Stimulated activated naive B cell treated with anti-CD40 and anti-IgM and Interleukin-4, amounts not matched to agents 10 μg/mL and 1 μg/mL and 100 μg/mL, for 72 hours (primary cell): ENCODE measurements at places on chromosomes 3 and 15.

DNA sequence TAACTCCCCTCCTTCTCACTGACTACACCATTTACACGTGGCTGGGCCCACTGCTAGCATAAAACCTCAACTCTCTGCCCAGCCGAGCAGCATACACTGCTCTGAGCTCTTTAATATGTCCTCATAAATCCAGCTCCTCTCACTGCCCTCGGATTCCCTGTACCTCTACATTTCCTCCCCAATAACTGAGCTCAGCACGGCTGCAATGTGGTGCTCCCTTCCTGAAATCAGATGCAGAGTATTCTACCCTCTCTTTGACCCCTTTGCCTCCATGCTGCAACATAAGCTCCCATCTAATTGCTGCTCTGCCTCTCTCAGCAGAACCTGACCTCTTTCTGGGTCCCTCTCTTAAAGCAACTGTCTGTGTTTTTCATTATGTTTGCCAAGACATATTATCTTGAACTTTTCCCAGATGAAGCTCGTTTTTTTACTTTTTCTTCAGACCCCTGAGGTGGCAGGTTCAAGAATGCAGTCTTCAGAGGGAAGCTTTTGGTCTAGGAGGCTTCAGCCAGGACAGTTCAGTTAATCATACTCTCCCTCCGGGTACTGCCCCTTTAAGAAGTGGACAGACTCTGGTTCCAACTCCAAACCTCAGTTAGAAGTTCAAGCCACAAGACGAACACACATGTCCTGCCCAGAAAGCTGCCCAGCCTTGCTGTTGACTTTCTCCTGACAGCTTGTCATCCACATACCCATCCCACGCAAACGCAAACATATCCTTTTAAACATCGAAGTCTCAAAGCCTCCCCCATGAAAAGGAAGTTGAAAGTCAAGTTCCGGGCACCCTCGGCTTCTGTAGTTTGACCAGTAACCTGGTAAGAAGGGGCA is 81.1 kb upstream of the NEO1 start:
- no peak for DNase-seq
- no peak overlapping the region for H3K27ac ChIP-seq
- no peaks in the 10 kb centered on the region for H3K4me1 ChIP-seq
- H3K27me3 ChIP-seq, result peaks cover 53% of the 10 kb centered on the region
- H3K36me3 ChIP-seq, result no peaks in the 10 kb centered on the region

DNA sequence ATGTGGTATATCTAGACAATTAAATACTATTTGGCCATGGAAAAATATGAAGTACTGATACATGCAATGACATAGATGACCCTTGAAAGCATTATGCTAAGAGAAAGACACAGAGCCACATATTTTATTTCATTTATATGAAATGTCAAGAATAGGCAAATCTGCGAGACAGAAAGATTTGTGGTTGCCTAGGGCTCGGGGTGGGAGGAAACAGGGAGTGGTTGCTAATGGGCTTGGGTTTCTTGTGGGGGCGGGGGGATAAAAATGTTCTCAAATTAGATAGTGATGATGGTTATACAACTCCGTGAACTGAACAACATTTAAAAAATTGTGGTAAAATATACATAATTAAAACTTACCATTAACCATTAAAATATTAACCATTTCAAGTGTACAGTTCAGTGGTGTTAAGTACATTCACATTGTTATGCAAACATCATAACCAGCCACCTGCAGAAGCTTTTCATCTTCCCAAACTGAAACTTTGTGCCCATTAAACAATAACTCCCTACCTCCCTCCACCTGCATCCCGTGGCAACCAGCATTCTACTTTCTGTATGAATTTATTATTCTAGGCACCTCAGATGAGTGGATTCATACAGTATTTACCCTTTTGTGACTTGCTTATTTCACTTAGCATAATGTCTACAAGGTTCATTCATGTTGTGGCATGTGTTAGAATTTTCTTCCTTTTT is 24.3 kb upstream of the ANP32A start:
- H3K27me3 ChIP-seq, result peaks cover 41% of the 10 kb centered on the region
- H3K36me3 ChIP-seq, result no peaks in the 10 kb centered on the region
- H3K27ac ChIP-seq, result no peak overlapping the region
- H3K4me3 ChIP-seq, result no peak overlapping the region

- H3K36me3 ChIP-seq, result no peaks in the 10 kb centered on the region
- H3K4me3 ChIP-seq, result no peak overlapping the region
- no peaks in the 10 kb centered on the region for H3K27me3 ChIP-seq
- no peaks in the 10 kb centered on the region for H3K4me1 ChIP-seq
These were observed 1105.4 kb downstream of the TUSC7 start for GRCh38 chr3:117814975-117815374.

GRCh38 chr3:114846252-114846651 is 300.8 kb downstream of the ZBTB20 start:
- no peak for DNase-seq
- no peak overlapping the region for H3K4me3 ChIP-seq
- no peak overlapping the region for H3K27ac ChIP-seq
- no peaks in the 10 kb centered on the region for H3K27me3 ChIP-seq

GRCh38 chr3:189334064-189334920 is 162.5 kb downstream of the TPRG1 start:
- H3K4me1 ChIP-seq, result no peaks in the 10 kb centered on the region
- no peak overlapping the region for H3K27ac ChIP-seq
- no peaks in the 10 kb centered on the region for H3K36me3 ChIP-seq
- H3K27me3 ChIP-seq, result peaks cover 22% of the 10 kb centered on the region
- no peak for DNase-seq

GRCh38 chr3:183281126-183281797 is 28.2 kb downstream of the B3GNT5 start:
- no peak overlapping the region for H3K27ac ChIP-seq
- H3K4me3 ChIP-seq, result no peak overlapping the region
- no peak for DNase-seq

DNA sequence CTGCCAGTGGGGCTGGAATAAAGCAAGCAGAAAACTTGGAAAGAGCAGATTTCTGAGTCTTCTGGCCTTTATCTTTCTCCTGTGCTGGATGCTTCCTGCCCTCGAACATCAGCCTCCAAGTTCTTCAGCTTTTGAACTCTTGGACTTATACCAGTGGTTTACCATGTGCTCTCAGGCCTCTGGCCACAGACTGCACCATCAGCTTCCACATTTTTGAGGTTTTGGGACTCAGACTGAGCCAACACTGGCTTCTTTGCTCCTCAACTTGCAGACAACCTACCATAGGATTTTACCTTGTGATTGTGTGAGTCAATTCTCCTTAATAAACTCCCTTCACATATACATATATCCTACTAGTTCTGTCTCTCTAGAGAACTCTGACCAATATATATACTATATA is 706.6 kb downstream of the NR2F2 start:
- no peaks in the 10 kb centered on the region for H3K4me1 ChIP-seq
- no peak for DNase-seq
- no peaks in the 10 kb centered on the region for H3K27me3 ChIP-seq
- H3K27ac ChIP-seq, result no peak overlapping the region

- H3K36me3 ChIP-seq, result peaks cover 2% of the 10 kb centered on the region
- peaks cover 26% of the 10 kb centered on the region for H3K4me1 ChIP-seq
- no peak overlapping the region for H3K4me3 ChIP-seq
These were observed 162.8 kb downstream of the SMAD6 start for GRCh38 chr15:66864871-66865281.

- no peaks in the 10 kb centered on the region for H3K4me1 ChIP-seq
- no peak overlapping the region for H3K4me3 ChIP-seq
- DNase-seq, result no peak
- H3K36me3 ChIP-seq, result peaks cover 2% of the 10 kb centered on the region
- no peak overlapping the region for H3K27ac ChIP-seq
These were observed 18.8 kb downstream of the EIF5A2 start for GRCh38 chr3:170889630-170890029.

DNA sequence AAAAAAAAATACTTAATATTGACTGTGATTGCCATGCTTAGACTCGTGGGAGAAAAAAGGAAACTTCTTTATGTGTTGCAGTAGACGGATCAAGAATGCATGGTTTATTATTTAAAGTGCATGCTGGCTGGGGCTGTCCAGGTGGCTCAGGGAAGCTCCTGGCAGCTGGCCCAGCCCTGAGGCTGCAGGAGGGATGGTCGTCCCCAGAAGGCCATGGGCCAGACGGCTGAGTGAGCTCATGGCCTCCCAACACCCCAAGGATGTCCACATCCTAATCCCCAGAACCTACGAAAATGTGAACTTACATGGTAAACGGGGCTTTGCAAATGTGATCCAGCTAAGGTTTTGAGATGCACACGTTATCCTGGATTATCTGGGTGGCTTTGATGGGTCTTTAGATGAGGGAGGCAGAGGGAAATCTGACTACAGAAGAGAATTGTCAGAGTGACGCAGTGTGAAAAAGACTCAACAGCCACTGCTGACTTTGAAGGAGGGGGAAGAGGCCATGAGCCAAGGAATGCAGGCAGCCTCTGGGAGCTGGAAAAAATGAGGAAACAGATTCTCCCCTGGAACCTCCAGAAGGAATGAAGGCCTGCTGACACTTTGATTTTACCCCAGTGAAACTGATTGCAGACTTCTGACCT is 29.8 kb downstream of the ADAMTS17 start:
- H3K4me1 ChIP-seq, result no peaks in the 10 kb centered on the region
- no peak overlapping the region for H3K4me3 ChIP-seq
- no peaks in the 10 kb centered on the region for H3K36me3 ChIP-seq
- no peak overlapping the region for H3K27ac ChIP-seq
- no peak for DNase-seq
- peaks cover 5% of the 10 kb centered on the region for H3K27me3 ChIP-seq

DNA sequence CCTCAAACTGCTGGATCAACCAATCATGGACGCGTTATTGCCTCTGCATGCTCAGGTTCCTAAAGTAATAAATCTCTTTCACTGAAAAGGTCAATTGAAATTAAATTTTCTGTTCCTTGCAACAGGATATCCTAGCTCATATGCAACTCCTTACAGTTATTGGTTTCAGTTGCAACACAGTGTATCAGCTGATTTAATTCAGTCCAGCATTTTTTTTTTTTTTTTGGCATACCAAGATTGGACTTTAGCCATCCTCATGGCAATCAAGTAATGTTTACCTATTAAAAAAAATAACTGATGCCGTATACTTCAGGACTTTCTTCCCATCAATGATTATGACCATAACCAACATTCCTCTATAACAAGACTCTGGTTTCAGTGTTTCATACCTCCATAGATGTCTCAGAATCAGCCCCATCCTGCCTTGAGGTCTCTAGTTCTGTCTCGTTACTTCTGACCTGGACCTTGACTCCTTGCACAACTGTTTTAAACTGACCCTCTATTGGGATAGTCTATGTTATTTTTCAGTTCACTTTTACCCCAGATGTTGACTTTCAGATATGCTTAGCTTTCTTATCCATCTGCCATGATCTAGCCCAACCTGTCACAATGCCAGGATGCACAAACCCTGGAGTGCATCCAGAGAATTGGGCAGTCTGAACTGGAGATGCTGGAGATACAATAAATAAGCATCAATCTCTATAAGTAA is 265.0 kb upstream of the GADL1 start:
- no peaks in the 10 kb centered on the region for H3K27me3 ChIP-seq
- no peak for DNase-seq
- H3K36me3 ChIP-seq, result no peaks in the 10 kb centered on the region
- H3K4me1 ChIP-seq, result peaks cover 7% of the 10 kb centered on the region
- no peak overlapping the region for H3K27ac ChIP-seq

GRCh38 chr3:17181413-17181907 is 296.7 kb downstream of the PLCL2 start:
- H3K27me3 ChIP-seq, result no peaks in the 10 kb centered on the region
- no peak overlapping the region for H3K4me3 ChIP-seq
- H3K27ac ChIP-seq, result no peak overlapping the region
- DNase-seq, result no peak
- peaks cover 23% of the 10 kb centered on the region for H3K4me1 ChIP-seq
